ENCODE measurements at places on chromosomes 6 and 20. TPM values are rescaled to one million over a fixed set of nuclear protein-coding genes. Genes with fewer than 3 reads are reported as not detected.

The VAPB gene
- 20.7 TPM for total RNA-seq

DNA sequence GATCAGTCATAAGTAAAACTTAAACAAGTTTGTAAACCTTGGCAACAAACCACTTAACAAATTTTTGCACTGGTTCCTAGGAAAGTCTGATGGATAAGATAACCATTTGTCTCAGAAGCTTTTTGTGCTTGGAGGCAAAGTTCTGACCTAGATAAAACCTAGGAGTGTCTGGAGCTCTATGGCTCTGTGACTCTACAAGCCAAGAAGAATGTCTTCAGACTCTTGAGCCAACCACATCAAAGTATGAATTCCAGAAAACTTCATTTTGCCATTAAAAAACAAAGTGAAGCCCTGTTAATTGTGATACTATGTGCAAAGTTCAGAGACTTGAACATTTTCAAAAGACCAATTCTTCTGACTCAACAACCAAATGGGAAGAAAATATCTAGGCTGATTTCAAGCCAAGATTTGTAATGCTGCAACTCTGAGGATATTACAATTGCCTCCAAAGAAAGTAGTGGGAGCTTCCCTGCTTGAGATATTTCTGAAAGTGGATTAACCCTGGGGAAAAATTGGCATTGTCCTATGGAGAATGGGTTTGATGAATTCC is 158.1 kb upstream of the FOXQ1 start:
- H3K27me3 ChIP-seq, result peaks cover 6% of the 10 kb centered on the region
- no peak for DNase-seq
- no peak overlapping the region for H3K27ac ChIP-seq

DNA sequence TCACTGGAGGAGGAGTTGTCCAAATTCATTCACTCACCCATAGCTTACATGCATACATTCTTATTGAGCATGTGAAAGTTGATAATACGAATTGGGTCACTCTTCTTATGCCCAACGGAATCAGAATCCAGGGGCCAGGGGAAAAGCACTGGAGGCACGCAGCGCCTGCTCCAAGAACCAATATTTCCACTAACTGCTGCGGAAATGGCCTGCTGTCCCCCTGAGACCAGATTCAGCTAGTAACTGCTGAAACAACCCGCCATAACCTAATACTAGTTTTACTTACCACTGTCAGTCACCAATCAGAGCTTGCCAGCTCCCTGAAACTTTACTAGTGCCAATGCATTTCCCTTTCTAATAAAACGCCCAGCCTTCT is 641 bp upstream of the FKBP1A start:
- peak overlapping the region; percentile 82 for H3K4me3 ChIP-seq
- DNase-seq, result no peak
- peaks cover 15% of the 10 kb centered on the region for H3K36me3 ChIP-seq
- H3K27ac ChIP-seq, result peak overlapping the region; percentile 88
- H3K27me3 ChIP-seq, result peaks cover 24% of the 10 kb centered on the region

DNA sequence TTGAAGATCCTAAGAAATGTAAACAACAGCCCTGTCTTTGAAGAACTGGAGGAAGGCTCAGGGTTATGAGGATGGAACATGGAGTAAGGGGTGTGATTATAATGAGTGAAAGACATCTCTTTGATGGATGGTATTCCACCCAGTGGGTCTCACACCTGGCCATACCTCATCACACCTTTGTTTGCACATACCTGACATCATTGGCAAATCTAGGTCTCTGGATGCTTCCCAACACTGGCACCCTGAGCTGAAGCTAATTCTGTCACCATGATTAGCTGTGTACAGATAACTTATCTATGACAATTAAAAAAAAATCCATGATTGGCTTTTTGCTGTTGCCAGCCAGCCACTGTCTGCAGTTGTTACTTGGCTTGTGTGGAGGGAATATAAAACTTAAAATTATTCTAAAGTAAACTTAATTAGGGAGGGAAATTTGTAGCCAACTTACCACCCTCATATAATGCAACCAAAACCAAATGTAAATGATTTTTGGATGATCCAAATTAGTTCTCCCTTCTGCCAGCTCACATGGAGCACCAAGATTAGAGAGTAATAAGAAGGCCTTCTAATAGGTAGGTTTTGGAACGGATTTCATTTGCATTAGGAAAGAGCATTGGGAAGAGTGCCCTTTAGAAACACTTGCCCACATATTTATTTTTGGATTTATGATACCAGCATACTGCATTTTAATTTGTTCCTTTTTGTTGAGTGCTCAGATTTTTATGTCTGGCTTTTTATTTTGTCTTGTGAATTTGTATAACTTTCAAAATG is 249.5 kb downstream of the SOX4 start:
- H3K4me1 ChIP-seq, result peaks cover 21% of the 10 kb centered on the region
- no peak overlapping the region for H3K4me3 ChIP-seq
- H3K36me3 ChIP-seq, result no peaks in the 10 kb centered on the region
- DNase-seq, result no peak
- no peaks in the 10 kb centered on the region for H3K27me3 ChIP-seq

DNA sequence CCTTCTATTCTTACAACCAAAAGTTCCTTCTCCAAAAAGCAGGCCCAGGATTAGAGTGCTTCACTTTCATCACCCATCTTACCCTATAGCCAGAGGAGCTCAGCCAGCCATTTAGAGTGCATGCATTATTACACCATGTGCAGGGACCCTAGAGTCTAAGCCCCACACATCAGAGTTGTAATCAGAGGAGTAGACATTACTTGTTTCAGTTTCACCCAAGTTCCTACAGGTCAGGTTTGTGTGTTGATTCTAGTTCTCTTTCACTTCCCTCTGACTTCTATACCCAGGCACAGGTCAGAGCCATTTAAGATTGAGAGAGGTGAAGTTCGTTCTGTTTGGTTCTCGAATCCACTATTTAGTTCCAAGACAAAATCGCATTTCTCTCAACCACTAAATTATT is 16.3 kb upstream of the ARFGEF3 start:
- H3K4me3 ChIP-seq, result no peak overlapping the region
- H3K27me3 ChIP-seq, result peaks cover 2% of the 10 kb centered on the region
- no peaks in the 10 kb centered on the region for H3K36me3 ChIP-seq
- DNase-seq, result no peak

GRCh38 chr6:30543821-30544220 is 12.5 kb downstream of the GNL1 start:
- no peak for DNase-seq
- H3K36me3 ChIP-seq, result peaks cover 30% of the 10 kb centered on the region
- H3K27ac ChIP-seq, result no peak overlapping the region
- H3K27me3 ChIP-seq, result peaks cover 2% of the 10 kb centered on the region
- peaks cover 9% of the 10 kb centered on the region for H3K4me1 ChIP-seq
- H3K4me3 ChIP-seq, result no peak overlapping the region
